ENCODE measurements at places on chromosomes 1 and 21.

DNA sequence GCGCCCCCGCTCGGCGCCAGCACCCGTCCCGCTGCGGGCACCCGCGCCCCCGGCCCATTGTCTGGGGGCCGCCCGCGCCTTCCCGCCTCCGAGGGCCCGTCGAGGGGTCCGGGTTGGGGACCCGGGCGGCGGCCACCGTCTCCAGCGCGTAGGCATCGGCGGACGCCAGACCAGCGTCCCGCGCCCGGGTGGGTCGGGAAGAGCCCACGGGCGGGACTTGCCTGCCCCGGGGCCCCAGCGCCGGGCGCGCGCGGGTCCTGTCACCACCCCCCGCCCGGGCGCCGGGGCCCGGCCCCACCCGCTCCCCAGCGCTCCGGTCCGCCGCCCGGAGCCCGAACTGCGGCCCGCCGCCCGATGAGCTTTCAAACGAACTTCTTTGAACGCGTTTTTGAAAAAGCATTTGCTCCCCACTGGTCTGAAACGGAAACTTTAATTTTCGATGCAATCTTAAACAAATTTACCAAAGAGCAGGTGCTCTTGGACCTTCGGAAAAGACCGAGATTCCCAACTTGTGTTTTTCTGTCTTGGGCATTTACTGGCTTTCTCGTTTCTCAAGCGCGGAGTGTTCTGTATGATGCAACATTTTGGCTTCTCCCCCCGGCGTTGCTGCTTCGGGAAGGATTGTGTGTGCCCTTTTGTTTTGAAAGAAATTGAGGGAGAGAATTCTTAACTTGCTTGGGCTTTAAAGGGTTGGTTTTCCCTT is 615 bp downstream of the CLIC4 start:
- DNase-seq, result peak; percentile 85

GRCh38 chr1:241208910-241209379 is 148.1 kb downstream of the RGS7 start:
- no peak for DNase-seq

- peak; percentile 64 for DNase-seq
Measured at GRCh38 chr1:203342192-203342940, 8.6 kb downstream of the FMOD start.

DNA sequence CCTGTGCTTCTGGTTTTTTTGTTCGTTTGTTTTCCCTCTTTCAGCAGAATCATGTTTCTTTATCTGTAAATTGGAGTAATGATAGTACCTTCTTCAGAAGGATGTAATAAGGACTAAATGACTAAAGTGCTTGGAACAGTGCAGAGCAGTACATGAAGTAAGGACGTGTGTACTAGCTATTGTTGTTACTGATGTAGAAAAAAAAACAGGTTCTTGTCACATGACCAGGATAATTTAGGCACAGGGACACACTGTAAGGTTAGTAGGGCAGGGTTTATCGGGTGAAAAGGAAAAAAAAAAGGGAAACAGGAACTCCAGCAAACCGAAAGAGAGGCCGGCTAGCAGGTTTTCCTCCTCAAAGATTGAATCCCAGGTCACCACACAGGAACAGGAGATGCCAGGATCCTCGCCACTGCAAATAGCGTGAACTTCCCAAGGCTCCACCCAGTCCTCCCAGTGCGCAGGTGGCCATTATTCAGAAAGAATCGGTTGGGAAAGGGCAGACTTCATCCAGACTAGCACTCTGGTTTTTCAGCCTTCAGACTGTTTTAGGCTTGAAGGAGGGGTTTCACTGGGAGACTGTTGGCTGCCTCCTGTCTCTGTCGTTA is 63.8 kb upstream of the PRRC2C start:
- no peak for DNase-seq

DNA sequence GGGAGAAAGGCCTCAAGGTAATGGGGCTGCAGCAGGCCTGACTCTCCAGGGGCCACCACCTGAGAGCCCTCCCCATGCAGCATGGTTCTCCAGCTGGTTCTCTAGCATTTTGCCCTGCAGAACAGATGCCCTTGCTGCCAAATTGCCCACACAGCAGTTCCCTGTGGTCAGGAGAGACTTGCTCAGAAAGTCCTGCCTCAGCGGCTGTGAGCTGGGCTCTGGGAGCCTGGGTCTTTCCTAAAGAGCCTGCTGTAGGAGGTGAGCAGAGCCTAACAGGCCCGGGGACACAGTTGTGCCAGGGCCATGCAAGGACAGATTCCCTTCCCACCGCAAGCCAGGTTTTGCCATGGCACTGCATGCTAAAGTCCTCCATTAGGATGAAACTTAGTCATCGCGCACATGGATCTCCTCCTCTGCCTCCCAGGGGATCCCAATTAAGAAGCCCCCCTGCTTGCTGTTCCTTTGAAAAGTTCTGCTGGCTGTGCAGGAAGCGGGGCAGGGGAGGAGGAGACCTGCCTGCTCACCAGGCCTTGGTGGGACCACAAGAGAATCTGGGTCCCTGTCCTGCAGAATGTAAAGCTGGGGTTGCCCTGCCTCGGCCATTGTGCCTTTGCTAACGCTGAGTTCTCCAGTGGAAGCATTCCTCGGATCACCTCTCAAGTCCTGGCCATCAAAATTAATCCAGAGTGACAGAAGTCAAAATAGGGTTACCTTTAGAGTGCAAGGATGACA is 21.4 kb downstream of the TEX35 start:
- no peak for DNase-seq

- no peak for DNase-seq
Measured at GRCh38 chr1:67601539-67601938, 83.5 kb upstream of the GADD45A start.

- DNase-seq, result no peak
Measured at GRCh38 chr1:84291882-84292655, 9.4 kb upstream of the SAMD13 start.

GRCh38 chr1:235822685-235823084 is 44.0 kb downstream of the LYST start:
- no peak for DNase-seq

DNA sequence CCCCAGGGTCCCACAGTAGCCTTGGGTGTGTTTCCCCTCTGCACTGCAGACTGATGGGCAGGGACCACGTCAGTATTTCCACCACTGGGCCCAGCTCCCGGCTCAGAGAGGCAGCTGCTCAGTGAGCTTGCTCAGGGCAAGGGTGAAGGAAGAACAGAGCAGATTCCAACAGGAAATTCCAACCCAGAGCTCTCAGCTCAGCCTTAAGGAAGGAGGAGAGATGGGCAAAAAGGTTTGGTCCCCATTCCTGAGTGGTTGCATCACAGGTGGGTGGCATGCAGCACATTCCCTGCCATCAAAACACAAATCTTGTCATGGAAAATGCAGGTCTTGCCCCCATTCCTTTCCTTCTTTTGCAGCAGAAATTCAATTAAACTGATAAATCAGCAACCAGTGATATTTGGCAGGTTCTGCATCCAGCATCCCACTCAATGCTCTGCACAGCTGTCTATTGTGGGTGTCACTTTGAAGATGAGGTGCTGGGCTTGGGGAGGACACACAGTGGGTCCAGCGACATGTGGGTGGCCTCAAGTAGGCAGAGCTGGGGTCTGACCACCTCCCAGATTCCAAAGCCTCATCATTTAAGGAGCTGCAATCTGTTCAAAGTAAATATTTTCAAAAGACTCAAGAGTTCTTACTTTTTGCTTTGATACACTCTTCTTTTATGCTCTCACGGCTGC is 315.4 kb downstream of the DSCAM start:
- DNase-seq, result peak; percentile 14

GRCh38 chr1:235102259-235102582 is 26.4 kb downstream of the TOMM20 start:
- no peak for DNase-seq

- DNase-seq, result no peak
Measured at GRCh38 chr1:11648039-11648438, 6.2 kb downstream of the FBXO2 start.
